Suprapubic skin (tissue), 4 donors: ENCODE measurements at places on chromosomes 7 and 10. TPM values are rescaled to one million over a fixed set of nuclear protein-coding genes. Genes with fewer than 3 reads are reported as not detected.

TMEM236 gene
- 0.39 TPM for total RNA-seq

DENND2A gene
- 1.8 TPM for total RNA-seq

ZNF239 gene
- 0.30 TPM for total RNA-seq

DNA sequence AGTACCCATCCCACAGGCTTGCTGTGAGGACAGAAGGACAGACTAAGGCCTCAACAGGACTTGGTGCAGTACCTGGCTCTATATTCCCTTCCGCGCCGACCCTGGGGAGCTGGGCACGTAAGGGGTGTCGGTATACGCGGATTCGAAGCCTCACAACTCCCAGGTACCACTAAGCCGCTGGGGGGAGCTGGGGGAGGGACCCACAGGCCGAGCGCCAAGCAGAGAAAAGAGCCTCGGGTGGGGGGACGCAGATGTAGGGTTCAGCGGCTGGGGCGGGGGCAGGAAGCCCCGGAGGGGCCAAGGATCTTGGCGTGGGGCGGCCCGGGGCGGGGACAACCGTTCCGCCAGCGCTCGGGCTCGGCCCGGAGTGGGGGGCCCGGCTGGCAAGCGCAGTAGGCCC, 126.4 kb upstream of the ZNF746 start:
- H3K27me3 ChIP-seq: no peaks in the 10 kb centered on the region
- peaks cover 23% of the 10 kb centered on the region for H3K36me3 ChIP-seq
- H3K4me1 ChIP-seq: peaks cover 35% of the 10 kb centered on the region
- peak overlapping the region; percentile 88 for H3K4me3 ChIP-seq
- DNase-seq: peak; percentile 66

- no peak overlapping the region for H3K4me3 ChIP-seq
- no peaks in the 10 kb centered on the region for H3K36me3 ChIP-seq
- DNase-seq: no peak
- H3K27me3 ChIP-seq: peaks cover 38% of the 10 kb centered on the region
- no peak overlapping the region for H3K27ac ChIP-seq
These were observed 1.7 kb upstream of the NEURL1 start for GRCh38 chr10:103491729-103492364.

- peaks cover 5% of the 10 kb centered on the region for H3K4me1 ChIP-seq
- DNase-seq: no peak
- no peak overlapping the region for H3K27ac ChIP-seq
These were observed 10.8 kb downstream of the BNIP3 start for GRCh38 chr10:131970946-131971345.

DNA sequence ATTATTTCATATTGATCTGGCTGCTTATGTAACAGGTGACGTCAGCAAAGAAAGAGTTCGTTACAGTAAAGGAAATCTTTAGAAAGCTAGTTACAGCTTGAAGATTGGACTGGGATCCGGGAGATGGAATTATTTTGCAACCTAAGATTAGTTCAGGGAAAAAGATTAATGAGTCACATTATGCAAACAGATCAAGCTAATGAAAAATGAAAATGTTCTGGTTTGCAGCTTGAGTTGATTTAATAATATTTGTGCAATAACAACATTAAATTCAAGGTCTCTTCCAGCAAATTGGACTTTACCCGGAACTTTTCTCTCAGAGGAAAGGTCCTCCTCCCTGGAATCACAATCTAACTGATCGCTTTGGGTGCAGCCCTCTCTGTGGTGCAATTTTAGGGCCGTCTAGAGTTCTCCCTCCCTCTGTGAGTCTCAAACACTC, 119.5 kb downstream of the OTUD1 start:
- H3K36me3 ChIP-seq: no peaks in the 10 kb centered on the region
- peaks cover 3% of the 10 kb centered on the region for H3K4me1 ChIP-seq
- no peak overlapping the region for H3K27ac ChIP-seq
- no peak for DNase-seq

- no peak overlapping the region for H3K4me3 ChIP-seq
- no peaks in the 10 kb centered on the region for H3K27me3 ChIP-seq
- peak overlapping the region; percentile 35 for H3K27ac ChIP-seq
- H3K4me1 ChIP-seq: peaks cover 67% of the 10 kb centered on the region
These were observed 3.6 kb downstream of the SEC23IP start for GRCh38 chr10:119896061-119896655.

DNA sequence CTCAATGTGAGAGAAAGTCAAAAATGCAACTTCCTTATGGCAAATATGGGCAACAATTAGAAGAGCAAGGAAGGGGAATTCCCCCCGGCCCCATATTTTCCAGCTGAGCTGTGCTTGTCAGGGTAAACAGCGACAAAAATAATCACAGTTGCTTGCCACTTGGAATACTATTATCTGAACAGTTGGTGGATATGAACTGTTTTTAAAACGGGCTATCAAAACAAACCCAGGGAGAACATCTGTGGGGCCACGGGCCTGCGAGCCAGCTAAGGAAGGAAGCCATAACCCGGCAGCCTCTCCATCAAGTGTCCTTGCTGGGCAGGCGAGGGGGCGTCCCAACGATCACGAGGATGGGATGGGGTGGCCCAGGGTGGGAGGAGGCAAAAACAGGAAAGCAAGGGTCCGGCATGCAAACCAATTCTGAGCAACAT, 228.4 kb downstream of the ARHGAP12 start:
- no peak overlapping the region for H3K4me3 ChIP-seq
- H3K36me3 ChIP-seq: no peaks in the 10 kb centered on the region
- H3K27ac ChIP-seq: peak overlapping the region; percentile 18
- H3K27me3 ChIP-seq: no peaks in the 10 kb centered on the region

DNA sequence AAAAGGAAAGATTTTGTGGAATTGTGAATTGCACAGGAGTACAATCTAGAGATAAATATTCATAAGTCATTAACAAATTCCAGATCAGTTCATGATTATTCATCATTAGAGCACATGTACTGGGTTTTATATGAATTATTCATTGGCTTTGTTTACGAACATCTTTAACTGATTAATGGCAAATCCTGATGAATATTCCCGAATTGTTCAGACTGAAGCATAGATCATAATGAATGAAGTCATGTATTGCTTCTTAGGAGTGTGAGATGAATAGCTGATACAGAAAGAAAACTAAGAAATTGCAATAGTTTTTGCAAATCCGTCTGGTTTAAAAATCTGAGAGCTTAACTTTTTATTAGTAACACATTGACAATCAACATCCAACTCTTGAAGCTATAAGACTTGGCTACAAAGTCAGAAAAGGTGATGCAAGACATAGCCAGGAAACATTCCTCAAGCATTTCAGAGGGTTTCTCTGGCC, 183.6 kb upstream of the DGKB start:
- no peaks in the 10 kb centered on the region for H3K4me1 ChIP-seq
- no peaks in the 10 kb centered on the region for H3K27me3 ChIP-seq
- DNase-seq: no peak
- H3K4me3 ChIP-seq: no peak overlapping the region

DNA sequence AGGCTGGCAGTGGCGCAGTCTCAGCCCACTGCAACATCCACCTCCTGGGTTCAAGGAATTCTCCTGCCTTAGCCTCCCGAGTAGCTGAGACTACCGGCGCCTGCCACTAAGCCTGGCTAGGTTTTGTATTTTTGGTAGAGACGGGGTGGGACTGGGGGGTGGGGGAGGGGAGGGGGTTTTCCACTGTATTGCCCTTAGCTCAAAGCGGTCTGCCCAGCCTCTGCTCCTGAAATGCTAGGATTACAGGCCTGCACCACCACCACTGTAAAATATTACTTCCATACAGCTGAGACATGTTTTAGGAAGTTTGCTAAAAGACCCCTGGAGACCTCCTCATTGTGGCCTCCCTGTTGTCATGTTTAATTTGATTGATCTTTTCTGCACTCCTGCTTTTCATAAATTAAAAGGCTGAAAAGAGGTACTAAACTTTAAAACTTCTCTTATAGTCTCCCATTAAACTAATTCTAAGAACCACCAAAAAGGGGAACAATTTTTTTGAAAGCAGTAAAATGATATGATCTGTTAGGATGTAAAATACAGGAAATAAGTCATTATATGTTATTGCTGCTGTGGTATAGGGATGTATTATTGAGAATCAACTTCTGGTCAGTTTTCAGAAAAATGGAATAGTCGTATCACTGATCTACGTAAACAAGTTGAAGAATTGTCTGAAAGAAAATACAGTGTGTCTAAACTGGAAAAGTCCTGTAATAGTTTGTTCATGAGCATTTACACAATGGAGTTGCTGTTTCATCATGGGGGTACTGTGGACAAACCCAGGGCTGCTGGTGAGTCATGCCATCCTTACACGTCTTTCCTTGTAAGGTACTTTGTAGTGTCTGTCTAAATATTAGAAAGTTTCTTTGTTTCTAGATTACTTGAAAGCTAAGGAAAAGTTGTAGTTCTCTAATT, 72.9 kb upstream of the TMEM248 start:
- DNase-seq: peak; percentile 23
- H3K36me3 ChIP-seq: peaks cover 4% of the 10 kb centered on the region
- no peaks in the 10 kb centered on the region for H3K27me3 ChIP-seq
- H3K4me1 ChIP-seq: peaks cover 18% of the 10 kb centered on the region
